NCI-H187 (cell line): ENCODE measurements at places on chromosomes 5 and 9.

DNA sequence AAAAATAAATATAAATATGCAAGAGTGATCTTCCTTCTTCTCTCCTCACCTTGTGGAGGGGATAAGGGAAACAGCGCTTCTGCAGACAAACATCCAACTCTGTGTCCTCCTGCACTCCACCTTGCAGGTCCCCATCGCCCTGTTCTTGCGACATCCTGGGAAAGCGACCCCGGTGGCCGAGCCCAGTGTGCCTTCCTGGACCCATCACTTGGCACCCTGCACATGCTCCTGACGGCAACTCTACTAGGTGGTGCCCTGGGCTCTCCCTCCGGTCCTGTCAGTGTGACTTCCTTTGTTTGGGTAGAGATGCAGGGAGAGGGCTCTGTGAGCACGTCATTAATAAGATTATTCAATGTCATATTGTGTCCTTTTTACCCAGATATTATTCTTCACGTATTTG, 266.0 kb upstream of the ADAMTS16 start:
- DNase-seq = no peak

GRCh38 chr5:72040513-72040912, 66.8 kb upstream of the MAP1B start:
- no peak for DNase-seq

- DNase-seq = no peak
These were observed 30.9 kb downstream of the GLT6D1 start for GRCh38 chr9:135608294-135608998.

- no peak for DNase-seq
These were observed 83.7 kb downstream of the LNPEP start for GRCh38 chr5:97019435-97020117.

GRCh38 chr9:89493181-89493580, 4.7 kb downstream of the SEMA4D start:
- DNase-seq = no peak

GRCh38 chr5:21686706-21687105, 1166.4 kb downstream of the CDH12 start:
- DNase-seq = no peak

- no peak for DNase-seq
These were observed 72.4 kb downstream of the ZCCHC7 start for GRCh38 chr9:37192803-37193202.

GRCh38 chr5:69032009-69032408, 61.8 kb upstream of the SLC30A5 start:
- no peak for DNase-seq

DNA sequence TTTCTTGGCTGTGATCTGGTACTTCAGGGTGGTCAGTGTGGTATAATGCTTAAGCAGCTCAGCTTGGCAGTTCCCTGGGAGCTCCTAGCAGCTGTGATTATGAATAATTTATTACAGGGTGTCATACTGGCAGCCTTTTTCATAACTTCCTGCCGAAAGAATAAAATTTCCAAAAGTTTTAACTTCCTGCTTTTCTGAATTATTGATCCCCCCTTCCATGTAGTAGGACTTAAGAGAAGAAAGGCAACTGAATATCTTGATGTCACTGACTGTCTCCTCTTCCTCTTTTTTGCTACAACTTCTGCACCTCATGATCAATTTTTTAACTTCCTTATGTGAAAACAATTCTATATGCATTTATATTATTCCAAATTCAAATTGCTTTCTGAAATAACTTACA, 74.3 kb upstream of the SPEF2 start:
- DNase-seq = no peak

DNA sequence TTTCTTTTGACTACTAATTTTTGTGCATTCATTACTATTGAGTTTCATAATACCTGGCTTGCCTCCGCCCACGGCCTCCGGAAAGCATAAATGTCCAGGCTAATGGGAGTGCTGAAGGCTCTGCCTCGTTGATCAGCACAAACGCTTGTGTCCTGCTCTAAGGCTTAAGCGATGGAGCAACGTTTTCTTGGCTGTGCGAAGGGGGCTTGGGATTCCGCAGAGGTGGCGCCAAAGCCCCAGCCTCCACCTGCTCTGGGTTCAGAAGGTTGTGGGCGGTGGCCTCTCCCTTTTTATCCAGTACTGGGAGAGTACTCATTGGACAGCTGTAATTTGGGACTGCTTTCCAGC, 19.7 kb downstream of the ANXA2R start:
- peak; percentile 67 for DNase-seq

DNA sequence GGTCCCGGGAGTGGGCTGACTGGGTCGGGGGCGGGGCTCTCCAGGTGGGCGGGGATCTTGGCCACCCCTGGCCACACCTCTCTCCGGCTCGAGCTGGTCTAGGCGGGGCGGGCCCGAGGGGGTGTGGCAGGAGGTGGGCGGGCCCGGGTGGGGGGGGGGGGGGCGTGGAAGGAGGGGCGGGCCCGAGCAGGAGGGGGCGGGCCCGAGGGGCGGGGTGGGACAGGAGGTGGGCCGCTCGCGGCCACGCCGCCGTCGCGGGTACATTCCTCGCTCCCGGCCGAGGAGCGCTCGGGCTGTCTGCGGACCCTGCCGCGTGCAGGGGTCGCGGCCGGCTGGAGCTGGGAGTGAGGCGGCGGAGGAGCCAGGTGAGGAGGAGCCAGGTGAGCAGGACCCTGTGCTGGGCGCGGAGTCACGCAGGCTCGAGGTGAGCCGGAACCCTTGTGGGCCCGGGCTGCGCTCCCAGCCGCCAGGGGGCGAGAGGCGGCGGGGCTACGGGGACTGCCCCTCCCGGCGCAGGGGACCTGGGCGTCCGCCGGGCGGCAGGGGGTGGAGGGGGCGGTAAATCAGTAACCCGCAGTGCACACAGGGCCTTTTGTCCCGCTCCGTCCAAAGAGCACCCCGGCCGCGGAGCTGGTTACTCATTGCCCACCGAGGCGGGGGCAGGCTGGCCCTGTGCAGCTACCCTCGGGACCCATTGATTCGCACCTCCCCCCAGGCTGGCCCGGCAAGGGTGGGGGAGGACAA, at the start of gene FGFR4:
Gene FGFR4 (plus strand): TSS at position 262 of the 744 bp plus-strand sequence. CDS start 2,688 bp downstream, outside the sequence.
- DNase-seq = no peak

DNA sequence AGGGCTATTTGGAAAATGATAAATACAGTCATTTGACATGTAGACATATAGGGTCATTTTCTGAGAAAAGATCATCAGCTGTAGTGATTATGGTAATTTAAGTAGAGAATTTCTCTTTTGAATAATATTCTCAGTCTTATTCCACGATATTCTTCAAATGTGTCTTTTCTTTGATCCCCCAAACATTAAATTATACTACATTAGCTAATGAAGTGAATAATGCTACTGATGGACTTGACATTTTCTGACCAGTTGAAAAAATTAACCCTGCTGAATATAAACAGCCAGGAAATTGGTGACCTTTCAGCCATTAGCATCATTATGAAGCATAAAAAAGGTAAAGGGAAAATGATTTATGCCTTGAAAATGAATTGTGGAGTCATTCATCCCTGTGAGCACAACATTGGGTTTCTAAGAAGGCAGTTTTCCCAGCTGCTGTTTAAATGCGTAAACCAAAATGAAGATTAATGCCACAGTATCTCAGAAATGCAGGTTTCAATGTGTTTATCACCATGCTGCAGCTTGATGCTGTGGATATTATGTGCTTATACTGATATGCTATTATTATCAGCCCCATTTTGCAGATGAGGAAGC, 489.1 kb downstream of the KCTD16 start:
- no peak for DNase-seq

- no peak for DNase-seq
These were observed 53.0 kb upstream of the GRAMD2B start for GRCh38 chr5:126369995-126370731.

GRCh38 chr5:149903404-149903803, 41.2 kb downstream of the PDE6A start:
- no peak for DNase-seq

- no peak for DNase-seq
These were observed 90.0 kb downstream of the RMI1 start for GRCh38 chr9:84070590-84070989.
